Mucosa of descending colon (tissue), 3 donors: ENCODE measurements at places on chromosomes 6 and 20.

GRCh38 chr6:160029525-160029924 lies 60.6 kb downstream of the IGF2R start:
- no peak for DNase-seq

DNA sequence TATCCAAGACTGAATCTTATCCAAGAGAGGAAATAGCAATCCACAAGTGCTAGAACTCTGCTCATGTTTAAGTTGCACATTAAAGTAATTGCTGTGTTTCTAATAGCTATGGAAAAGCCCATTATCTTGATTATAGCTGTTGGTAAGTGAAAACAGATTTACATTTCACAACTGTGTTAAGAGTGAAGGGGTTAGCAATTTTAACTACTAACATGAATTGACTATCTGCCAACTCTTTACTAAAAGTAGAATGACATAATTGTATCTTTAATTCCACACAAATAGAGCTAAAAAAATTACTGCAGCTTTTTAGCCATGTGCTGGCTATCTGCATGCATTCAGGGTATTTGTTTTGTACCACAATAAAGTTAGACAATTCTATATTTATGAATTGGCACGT lies 277.9 kb upstream of the IRAK1BP1 start:
- no peak for DNase-seq

GRCh38 chr6:74091136-74091793 lies 395.3 kb downstream of the CD109 start:
- no peak for DNase-seq

DNA sequence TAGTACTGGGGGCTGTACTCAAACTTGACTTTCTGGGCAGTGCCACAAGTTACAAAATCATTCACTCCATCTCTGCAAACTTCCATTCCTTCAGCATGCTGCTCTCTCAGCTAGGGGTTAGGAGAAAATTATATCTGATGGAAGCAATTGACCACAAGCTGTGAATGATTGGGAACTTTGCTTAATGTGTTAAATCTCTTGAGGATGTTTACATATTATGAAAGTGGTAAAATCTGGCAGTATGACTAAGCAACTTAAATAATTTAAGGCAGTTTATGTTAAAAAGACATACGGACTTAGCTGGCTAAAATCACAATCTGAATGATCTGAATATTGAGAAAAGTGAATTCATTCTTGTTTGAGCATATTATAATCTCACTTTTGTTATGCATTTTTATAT lies 415.0 kb downstream of the PHF3 start:
- no peak for DNase-seq

GRCh38 chr6:8462169-8462568 lies 26.8 kb upstream of the SLC35B3 start:
- no peak for DNase-seq

GRCh38 chr20:50592282-50593004 lies 82.3 kb downstream of the PTPN1 start:
- no peak for DNase-seq

DNA sequence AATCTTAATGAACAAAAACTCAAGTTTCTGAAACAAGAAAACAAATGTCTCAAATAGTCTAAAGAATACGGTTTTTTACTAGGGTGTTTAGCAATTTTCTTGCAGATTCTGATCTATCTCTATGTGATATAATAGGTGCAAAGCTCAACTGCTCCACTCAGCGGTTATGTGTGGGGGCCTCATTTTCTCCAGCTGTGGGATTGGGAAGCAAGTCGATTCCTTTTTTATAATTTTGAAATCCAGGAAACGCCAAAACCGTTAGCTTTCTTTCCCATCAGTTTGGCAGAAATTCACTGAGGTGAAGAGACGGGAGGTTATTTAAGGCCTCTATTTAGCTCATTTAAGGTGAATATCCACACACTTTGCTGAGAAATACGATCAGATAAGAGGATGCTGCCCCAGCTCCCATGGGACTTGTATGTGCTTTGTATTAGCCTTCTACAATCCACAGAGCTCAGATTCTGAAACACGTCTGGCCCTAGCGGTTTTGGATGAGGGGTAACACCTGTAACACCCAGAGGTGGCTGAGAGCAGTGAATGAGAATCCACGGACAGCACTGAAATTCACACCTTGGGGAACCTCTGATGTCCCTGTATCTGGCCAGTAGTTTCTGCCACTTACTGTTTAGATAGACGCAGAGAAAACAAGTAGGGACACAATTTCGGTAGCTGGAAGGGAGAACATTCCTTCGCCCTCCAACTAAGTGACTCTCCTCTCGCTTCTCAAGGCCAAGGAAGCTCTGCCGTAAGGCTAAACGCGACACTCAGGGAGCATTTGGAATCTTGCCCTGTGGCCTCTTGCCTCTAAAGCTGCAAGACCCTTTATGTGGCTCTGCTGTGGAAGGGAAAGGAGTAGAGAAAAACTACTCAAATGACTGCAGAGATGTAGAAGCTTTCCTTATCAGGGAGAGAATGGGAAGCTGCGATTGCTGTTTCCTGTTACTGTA lies 6.5 kb upstream of the BCAS4 start:
- peak; percentile 33 for DNase-seq

DNA sequence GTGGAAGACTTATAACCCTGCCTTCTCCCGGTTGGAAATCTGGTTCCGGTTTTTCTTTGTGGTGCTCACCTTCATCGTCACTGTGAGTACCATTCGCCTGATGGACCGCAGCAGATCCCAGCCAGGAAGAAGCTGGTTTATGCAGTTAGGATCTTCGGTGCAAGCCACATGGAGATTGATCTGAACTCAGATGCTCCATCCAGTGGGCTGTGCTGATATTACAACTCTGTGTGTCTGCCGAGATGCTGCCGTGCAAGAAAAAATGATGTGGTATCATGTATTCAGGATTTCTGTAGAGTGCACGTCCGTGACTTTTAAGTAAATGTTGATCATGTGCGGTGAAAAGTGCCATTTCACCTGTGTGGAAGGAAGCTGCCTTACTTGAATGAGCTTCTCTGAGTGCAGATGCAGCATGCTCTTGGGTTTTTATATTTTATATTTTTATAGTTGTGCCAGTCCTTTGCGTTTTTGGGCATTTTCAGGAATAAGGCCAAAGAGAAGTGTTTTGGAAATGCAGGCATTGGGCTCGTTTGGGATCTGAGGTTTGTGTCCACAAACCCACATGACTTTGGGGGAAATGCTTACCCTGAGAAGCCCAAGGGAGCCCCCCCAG lies 39.2 kb downstream of the DYNLT1 start:
- DNase-seq: no peak

- DNase-seq: no peak
Observed at GRCh38 chr6:33850869-33851541, 47.2 kb upstream of the MLN start.

GRCh38 chr6:52570291-52570700 lies 6.6 kb downstream of the TRAM2 start:
- DNase-seq: peak; percentile 29

- DNase-seq: no peak
Observed at GRCh38 chr6:55694148-55694547, 115.2 kb upstream of the HMGCLL1 start.

GRCh38 chr20:48295445-48295903 lies 510.2 kb upstream of the SULF2 start:
- no peak for DNase-seq

- DNase-seq: no peak
Observed at GRCh38 chr6:52598123-52598823, 21.4 kb upstream of the TRAM2 start.

DNA sequence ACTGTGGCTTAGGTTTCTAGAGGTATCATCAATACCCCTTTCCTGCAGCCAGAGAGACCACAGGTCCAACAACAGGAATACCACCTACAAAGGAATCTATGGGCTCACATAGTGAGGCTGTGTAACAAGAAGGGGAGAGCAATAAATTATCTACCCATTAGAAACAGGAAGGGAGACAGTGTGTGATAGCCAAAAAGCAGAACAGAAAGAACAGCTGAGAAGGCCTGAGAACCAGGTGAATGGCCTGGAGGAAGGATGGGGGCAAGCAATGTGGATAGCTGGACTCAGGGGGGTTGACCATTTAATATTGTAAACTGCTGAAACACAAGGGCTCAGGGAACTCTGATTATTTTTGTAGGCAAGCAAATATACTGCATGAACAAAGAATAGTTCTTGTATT lies 628.2 kb downstream of the COL12A1 start:
- DNase-seq: no peak
